ENCODE measurements at places on chromosomes 16 and 17. TPM values are rescaled to one million over a fixed set of nuclear protein-coding genes. Genes with fewer than 3 reads are reported as not detected.

Gene KRT40
- total RNA-seq: not detected

DNA sequence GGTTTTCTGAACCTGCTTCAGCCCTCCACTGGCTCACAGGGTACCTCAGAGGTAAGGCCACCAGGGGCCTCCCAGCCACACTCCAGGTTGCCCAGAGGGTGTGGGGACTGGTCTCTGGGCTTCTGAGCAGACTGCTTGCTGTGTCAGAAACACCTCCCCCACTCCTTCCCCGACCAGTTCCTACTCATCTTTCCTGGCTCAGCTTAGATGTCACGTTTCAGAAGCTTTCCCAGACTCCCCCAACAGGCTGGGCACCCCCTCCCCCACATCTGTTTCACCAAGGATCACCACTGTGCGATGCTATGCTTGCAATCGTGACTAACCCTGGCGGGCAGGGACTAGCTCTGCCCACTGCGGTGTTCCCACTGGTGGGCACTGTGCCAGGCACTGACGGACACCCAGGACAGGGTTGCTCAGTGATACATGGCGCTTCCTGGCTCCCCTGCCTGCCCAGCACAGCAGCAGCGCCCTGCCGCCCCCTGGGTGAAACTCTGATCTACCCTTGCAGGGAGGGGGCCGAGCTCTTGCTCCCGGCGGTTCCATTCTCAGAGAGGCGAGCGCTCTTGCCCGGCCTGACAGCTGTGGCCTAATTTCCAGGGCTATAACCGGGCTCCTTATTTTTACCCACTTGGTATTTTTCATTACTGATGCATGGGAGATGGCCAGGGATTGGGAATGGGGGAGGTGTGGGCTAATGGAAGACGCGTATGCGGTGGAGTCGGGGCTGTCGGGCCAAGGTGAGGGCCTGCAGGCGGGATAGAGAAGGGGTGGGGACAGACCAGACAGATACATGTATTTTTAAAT is 29.4 kb upstream of the MTSS2 start:
- peak; percentile 100 for DNase-seq

- no peak for DNase-seq
These were observed 1.5 kb downstream of the FOXN1 start for GRCh38 chr17:28507567-28508203.

DNA sequence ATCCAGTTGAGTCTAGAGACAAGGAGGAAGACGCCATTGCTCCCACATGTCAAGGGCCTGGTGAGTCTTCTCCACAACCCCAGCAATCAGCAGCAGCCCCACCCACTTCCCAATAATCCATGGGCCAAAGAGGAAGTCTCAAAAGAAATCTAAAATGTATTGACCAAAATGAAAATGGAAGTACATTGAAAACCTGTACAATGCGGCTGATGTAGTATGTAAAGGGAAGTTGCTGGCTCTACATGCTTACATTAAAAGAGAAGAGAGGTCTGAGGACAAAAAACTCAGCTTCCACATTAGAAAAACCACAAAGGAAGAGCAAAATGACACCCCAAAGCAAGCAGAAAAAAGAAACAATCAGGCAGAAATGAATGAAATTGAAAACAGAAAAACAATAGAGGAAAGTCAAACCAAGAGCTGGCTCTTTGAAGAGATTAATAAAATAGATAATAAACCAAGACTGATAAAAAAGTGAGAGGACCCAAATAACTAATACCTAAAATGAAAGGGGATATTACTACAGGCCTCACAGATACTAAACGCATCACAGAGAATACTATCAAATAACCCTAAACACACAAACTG is 100.6 kb upstream of the METRNL start:
- no peak for DNase-seq

DNA sequence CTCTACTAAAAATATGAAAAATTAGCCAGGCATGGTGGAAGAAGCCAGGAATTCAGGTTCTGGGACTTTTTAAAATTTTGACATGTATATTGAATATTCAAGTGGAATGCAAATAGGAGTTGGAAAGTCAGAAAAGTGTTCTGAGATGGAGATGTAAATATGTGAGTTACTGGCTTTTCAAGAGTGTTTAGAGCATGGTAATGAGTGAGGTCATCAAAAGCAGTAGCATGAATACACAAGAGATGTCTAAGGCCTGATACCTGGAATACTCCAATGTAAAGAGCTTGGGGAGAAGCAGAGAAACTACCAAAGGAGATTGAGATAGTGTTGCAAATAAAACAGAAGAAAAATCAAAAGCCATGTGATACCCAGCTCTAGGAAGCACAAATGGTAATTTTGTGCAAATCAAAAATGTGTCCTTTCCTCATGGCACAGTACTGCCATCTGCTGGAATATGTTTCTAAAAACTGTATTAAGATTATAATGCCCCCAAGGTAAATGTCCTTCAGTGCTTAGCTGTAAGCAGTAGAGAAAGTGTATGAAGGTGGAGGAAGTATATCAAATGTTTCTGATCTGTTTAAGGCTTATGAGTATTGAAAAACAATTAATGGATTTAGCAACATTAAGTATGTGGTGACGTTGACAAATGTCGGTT is 908.4 kb downstream of the KCNJ18 start:
- DNase-seq: peak; percentile 21
